Left lobe of liver (tissue), 2 donors: ENCODE measurements at places on chromosomes 4 and X. TPM values are rescaled to one million over a fixed set of nuclear protein-coding genes. Genes with fewer than 3 reads are reported as not detected.

SH3D19 gene
- 38.7 TPM for total RNA-seq

AWAT2 gene
- total RNA-seq = not detected

PDE6B gene
- total RNA-seq = 0.83 TPM

TMSB15C gene
- 0.18 TPM for total RNA-seq

AR gene
- total RNA-seq = 74.4 TPM

CORIN gene
- total RNA-seq = 0.20 TPM

HELT gene
- not detected for total RNA-seq

HPSE gene
- 0.75 TPM for total RNA-seq

TLR8 gene
- total RNA-seq = 0.20 TPM

TMEM271 gene
- not detected for total RNA-seq

PHOX2B gene
- not detected for total RNA-seq

EDNRA gene
- 2.0 TPM for total RNA-seq

TEX11 gene
- total RNA-seq = not detected

FAT1 gene
- 33.4 TPM for total RNA-seq

CFP gene
- total RNA-seq = 13.8 TPM

PABPC5 gene
- 0.38 TPM for total RNA-seq

ZAR1 gene
- total RNA-seq = not detected

DCAF12L1 gene
- total RNA-seq = not detected

PGAM4 gene
- total RNA-seq = not detected

RAB9B gene
- not detected for total RNA-seq

GLRA3 gene
- not detected for total RNA-seq

IQCM gene
- not detected for total RNA-seq

SHOX gene
- not detected for total RNA-seq

BCORL1 gene
- total RNA-seq = 8.1 TPM

CITED1 gene
- not detected for total RNA-seq

HSFX1 gene
- 0.78 TPM for total RNA-seq

ZNF711 gene
- total RNA-seq = 0.25 TPM

GDI1 gene
- 31.4 TPM for total RNA-seq

SPANXN3 gene
- total RNA-seq = not detected

FAM47E gene
- 3.3 TPM for total RNA-seq

PCDH19 gene
- 0.35 TPM for total RNA-seq

SORCS2 gene
- 0.35 TPM for total RNA-seq

EPGN gene
- total RNA-seq = not detected

GRK4 gene
- 3.2 TPM for total RNA-seq

SMIM31 gene
- not detected for total RNA-seq

RGN gene
- 188 TPM for total RNA-seq

LAGE3 gene
- 12.0 TPM for total RNA-seq

USP46 gene
- total RNA-seq = 4.9 TPM

NAAA gene
- total RNA-seq = 33.2 TPM

AVPR2 gene
- not detected for total RNA-seq

MAGEH1 gene
- 7.0 TPM for total RNA-seq
